SJCRH30 (cell line): ENCODE measurements at places on chromosomes 11 and 22.

GRCh38 chr11:28675183-28675582 lies 567.0 kb downstream of the METTL15 start:
- no peaks in the 10 kb centered on the region for H3K27me3 ChIP-seq
- H3K36me3 ChIP-seq = no peaks in the 10 kb centered on the region
- no peak overlapping the region for H3K27ac ChIP-seq
- DNase-seq = no peak
- H3K4me1 ChIP-seq = peaks cover 7% of the 10 kb centered on the region
- no peak overlapping the region for H3K4me3 ChIP-seq

DNA sequence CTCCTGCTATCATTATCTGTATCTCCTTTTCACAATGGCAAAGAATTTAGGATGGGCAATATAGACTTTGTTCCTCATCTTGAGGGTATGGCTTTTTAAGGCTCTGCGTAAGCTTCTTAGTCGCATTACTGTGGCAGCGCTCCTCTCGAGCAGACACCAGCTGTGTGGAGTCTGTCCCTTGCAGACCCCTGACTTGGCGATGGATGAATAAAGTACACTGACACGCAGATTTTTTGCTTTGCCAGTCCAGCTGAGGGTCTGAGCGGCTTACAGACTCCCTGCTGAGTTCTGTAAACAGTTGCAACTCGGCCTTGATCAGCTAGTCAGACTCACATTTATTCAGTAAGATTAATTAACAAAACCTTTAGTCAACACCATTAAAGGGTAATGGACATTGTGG lies 390.0 kb upstream of the CNTN5 start:
- H3K27me3 ChIP-seq = no peaks in the 10 kb centered on the region
- H3K36me3 ChIP-seq = no peaks in the 10 kb centered on the region
- H3K4me1 ChIP-seq = no peaks in the 10 kb centered on the region

DNA sequence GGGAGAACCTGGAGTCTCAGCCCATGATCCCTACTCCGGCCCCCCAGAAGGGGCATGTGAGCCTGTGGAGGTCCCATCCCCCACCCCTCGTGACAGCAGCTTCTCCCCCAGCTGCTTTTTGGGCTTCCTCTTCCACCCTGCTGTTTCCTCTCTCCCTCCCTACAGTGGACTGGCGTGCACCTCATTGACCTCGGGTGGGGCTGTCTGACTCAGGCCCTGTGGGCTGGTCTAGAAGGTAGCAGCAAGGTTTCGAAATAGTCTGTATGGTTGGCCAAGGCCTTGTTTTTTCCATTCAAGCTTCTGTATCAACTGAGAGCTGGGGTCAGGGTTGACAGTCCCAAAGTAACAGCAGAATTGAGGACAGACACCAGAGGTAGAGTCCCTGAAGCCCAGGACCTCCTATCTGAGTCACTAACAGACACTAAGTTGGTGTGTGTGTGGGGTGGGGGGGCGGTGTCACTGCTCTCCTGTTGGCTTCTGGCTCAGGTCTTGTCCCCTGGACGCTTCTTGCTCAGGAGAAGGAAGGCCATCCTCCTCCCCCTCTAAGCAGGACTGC lies 7.7 kb downstream of the SLC37A2 start:
- no peaks in the 10 kb centered on the region for H3K36me3 ChIP-seq
- no peak for DNase-seq
- no peak overlapping the region for H3K4me3 ChIP-seq
- peaks cover 20% of the 10 kb centered on the region for H3K4me1 ChIP-seq
- no peaks in the 10 kb centered on the region for H3K27me3 ChIP-seq

- H3K4me3 ChIP-seq = no peak overlapping the region
- H3K4me1 ChIP-seq = peaks cover 28% of the 10 kb centered on the region
- H3K27me3 ChIP-seq = no peaks in the 10 kb centered on the region
Observed at GRCh38 chr11:118313242-118313641, 8.7 kb downstream of the CD3E start.

- H3K4me3 ChIP-seq = no peak overlapping the region
- DNase-seq = no peak
Observed at GRCh38 chr11:41983475-41983874, 524.0 kb upstream of the LRRC4C start.

- H3K36me3 ChIP-seq = no peaks in the 10 kb centered on the region
- no peaks in the 10 kb centered on the region for H3K27me3 ChIP-seq
- no peak overlapping the region for H3K4me3 ChIP-seq
- no peak for DNase-seq
- H3K27ac ChIP-seq = no peak overlapping the region
Observed at GRCh38 chr22:31652088-31652487, 9.9 kb downstream of the PISD start.

GRCh38 chr11:45771193-45771565 lies 33.8 kb upstream of the SLC35C1 start:
- H3K36me3 ChIP-seq = no peaks in the 10 kb centered on the region
- peaks cover 3% of the 10 kb centered on the region; the same call in 1 of the 2 replicates for H3K27me3 ChIP-seq
- no peaks in the 10 kb centered on the region for H3K4me1 ChIP-seq
- no peak overlapping the region for H3K27ac ChIP-seq

DNA sequence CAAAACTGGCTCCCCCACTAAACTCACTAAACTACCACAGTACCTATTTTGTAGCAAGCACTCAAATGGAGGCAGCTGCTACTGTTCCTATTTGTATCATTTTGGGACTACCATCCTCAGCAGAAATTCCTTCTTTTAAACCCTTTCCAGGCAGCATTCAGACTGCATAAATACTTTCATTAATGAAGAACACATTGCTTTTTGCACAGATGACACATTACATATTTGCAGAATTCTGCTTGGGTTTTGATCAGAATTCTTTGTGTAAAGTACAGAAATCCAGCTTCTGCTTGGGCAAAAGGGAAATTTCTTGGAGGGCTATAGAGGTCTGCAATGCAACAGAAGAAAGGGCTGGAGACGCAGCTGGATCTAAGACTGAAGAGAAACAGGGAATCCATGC lies 24.2 kb downstream of the RBX1 start:
- peaks cover 9% of the 10 kb centered on the region; the same call in 1 of the 2 replicates for H3K36me3 ChIP-seq
- no peak for DNase-seq
- no peak overlapping the region for H3K4me3 ChIP-seq
- no peaks in the 10 kb centered on the region for H3K27me3 ChIP-seq

GRCh38 chr11:76987203-76987602 lies 47.0 kb upstream of the B3GNT6 start:
- H3K4me3 ChIP-seq = no peak overlapping the region
- no peaks in the 10 kb centered on the region for H3K4me1 ChIP-seq
- DNase-seq = no peak
- no peaks in the 10 kb centered on the region for H3K27me3 ChIP-seq
- no peak overlapping the region for H3K27ac ChIP-seq

DNA sequence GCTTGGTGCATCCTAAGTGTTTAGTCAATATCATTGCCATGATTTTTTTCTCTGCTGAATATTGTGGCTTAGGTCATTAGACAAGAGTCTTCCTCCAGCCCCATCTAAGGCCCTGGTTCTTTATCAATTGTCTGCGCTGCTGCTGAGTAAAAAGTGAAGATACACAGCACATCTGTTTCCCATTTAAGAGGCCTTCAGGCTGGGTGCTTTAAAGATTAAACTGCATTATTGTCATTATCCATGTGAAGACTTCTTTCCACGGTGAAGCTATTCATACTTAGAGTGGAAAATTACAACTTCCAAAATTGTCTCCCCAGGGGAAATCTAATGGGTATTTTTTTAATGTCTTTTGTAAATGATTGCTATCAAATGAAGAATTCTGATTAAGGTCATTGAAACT lies 719.8 kb upstream of the LRRC4C start:
- no peaks in the 10 kb centered on the region for H3K4me1 ChIP-seq
- no peak for DNase-seq
- no peaks in the 10 kb centered on the region for H3K36me3 ChIP-seq

- no peak for DNase-seq
- H3K27me3 ChIP-seq = no peaks in the 10 kb centered on the region
- no peak overlapping the region for H3K4me3 ChIP-seq
- no peaks in the 10 kb centered on the region for H3K36me3 ChIP-seq
Observed at GRCh38 chr22:24523873-24524272, 28.7 kb downstream of the UPB1 start.

- DNase-seq = no peak
- H3K4me1 ChIP-seq = no peaks in the 10 kb centered on the region
- H3K36me3 ChIP-seq = peaks cover 62% of the 10 kb centered on the region
- H3K27me3 ChIP-seq = no peaks in the 10 kb centered on the region
- no peak overlapping the region for H3K27ac ChIP-seq
Observed at GRCh38 chr11:47489395-47489755, 40.4 kb upstream of the RAPSN start.

DNA sequence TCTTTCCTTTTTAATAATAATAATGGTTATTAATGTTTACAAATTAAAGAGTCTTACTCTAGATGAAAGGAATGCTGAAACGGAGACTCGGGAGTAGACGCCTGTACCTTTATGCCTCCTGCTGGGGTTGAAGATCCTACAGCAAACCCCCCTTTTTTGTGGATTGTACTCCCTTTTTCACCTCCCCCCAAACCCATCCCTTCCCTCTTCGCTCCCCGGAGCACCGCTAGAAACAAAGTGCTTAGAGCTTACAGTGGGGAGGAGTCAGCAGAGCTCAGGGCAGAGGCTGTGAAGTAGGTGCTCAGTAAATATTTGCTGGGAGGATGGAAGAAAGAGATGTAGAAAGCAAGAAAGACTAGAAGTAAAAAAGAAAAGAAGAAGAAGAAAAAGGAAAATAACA lies 169.7 kb downstream of the NXPE2 start:
- H3K27me3 ChIP-seq = no peaks in the 10 kb centered on the region
- H3K4me3 ChIP-seq = no peak overlapping the region
- no peaks in the 10 kb centered on the region for H3K4me1 ChIP-seq
- H3K27ac ChIP-seq = no peak overlapping the region
- DNase-seq = no peak

DNA sequence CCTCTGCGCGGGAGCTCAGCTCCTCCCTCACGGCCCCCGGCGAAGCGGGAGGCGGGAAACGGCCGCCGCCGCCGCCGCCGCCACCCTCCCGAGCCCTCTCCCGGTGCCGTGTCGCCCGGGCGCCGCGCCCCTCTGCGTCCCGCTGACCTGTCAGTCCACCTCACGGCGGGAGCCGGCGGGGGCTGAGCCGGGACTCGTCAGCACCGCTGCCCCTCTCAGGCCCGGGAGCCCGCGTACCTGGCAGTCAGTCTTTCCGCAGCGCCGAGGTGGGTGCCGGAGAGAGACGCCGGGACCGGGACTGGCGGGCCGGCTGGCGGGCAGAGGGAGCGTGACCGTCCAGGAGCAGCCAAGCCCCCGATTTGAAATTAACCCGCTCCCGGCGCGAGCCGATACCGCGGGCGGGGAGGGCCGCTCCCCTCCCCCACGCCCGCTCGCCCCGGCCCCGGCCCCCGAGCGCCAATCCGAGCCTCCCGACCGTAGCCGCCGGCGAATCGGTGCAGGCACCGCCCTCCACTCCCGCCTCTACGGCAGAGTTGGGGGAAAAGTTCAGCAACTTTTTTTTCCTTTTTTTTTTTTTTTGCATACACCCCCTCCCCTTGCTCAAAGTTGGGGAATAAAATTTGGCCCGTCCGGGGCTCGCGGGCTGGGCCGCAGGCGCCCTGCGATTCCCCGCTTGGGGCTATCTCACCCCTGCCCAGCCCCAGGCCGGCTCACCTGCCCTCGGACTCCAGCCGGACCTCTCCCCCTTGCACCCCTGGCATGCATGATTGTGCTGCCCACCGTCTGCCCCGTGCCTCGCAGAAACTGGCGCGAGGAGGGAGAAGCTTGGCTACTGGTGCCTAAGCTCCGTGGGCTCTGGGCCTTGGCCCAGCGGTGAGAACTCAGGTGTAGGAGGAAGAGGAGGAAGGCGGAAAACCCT lies 774 bp upstream of the E2F8 start:
- peak; percentile 69 for DNase-seq
- H3K36me3 ChIP-seq = no peaks in the 10 kb centered on the region; the same call in 1 of the 2 replicates
- H3K27me3 ChIP-seq = no peaks in the 10 kb centered on the region
- H3K4me3 ChIP-seq = peak overlapping the region; percentile 94
- peaks cover 30% of the 10 kb centered on the region for H3K4me1 ChIP-seq
- peak overlapping the region; percentile 94 for H3K27ac ChIP-seq

DNA sequence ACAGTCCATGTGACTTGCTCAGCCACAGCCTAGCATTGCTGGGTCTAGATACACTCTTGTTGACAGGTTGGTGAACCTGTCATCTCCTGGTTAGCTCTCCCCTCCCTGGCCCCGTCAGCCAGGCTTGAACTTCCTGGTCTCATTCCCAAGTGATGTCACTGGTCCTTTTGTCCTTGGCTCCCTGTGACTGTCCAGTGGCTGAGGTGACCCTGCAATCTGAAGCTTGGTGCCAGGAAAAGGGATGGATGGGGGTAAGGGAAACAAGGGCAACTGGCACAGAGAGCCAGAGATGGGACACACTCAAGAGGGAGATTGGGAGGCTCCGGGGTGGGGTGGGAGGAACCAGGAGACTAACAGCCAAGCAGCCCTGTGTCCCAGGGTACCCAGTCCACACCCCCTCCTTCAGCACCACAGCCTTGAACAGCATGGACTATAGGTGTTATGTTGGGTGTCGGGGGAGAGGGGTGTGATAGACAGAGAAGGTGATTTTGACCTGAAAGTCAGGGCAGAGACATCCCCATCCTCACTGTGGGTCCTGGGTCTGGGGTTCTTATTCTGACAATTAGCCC lies 63.8 kb upstream of the THY1 start:
- DNase-seq = no peak
- H3K4me3 ChIP-seq = no peak overlapping the region
- no peak overlapping the region for H3K27ac ChIP-seq
- peaks cover 10% of the 10 kb centered on the region for H3K4me1 ChIP-seq

DNA sequence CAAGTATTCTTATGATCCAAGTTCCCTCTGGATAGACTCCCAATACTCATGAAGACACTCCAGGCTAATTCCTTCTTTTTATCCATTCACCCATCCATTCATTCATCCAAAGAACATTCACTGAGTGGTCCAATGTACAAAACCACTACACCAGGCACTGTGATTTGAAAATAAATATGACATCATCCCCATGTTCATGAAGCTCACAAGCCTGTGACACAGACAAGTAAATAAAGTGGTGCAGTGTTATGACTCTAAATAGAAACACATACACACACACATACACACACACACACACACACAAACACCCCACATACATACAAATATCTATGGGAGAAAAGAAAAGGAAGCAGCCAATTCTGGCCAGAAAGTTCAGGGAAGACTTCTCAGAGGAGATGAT lies 35.5 kb downstream of the MTMR2 start:
- no peak overlapping the region for H3K4me3 ChIP-seq
- peaks cover 5% of the 10 kb centered on the region; the same call in 1 of the 2 replicates for H3K36me3 ChIP-seq
- H3K27me3 ChIP-seq = no peaks in the 10 kb centered on the region
- H3K27ac ChIP-seq = no peak overlapping the region
- no peaks in the 10 kb centered on the region for H3K4me1 ChIP-seq
